Fibroblast of skin of scalp (primary cell): ENCODE measurements at places on chromosomes 7 and 10.

DNA sequence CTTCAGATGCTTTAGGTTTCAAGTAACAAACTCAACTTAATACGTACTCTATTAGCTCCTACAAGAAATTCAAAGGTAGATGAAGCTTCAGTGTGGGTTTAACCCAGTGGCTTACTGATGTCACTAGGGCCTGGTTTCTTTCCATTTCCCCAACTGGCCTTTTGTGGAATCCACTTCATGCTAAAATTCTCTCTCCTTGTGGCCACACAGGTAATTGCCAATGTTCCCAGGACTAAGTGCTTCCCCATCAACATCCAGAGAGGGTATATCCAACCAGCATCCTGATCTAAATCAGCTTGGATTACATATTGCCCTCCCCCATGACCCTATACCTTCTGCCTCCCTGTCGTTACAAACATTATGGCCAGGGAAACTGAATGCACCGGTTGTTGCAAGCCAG is 10.7 kb downstream of the FBXL13 start:
- no peak for DNase-seq

GRCh38 chr10:101292194-101293006 is 61.6 kb upstream of the BTRC start:
- no peak for DNase-seq

DNA sequence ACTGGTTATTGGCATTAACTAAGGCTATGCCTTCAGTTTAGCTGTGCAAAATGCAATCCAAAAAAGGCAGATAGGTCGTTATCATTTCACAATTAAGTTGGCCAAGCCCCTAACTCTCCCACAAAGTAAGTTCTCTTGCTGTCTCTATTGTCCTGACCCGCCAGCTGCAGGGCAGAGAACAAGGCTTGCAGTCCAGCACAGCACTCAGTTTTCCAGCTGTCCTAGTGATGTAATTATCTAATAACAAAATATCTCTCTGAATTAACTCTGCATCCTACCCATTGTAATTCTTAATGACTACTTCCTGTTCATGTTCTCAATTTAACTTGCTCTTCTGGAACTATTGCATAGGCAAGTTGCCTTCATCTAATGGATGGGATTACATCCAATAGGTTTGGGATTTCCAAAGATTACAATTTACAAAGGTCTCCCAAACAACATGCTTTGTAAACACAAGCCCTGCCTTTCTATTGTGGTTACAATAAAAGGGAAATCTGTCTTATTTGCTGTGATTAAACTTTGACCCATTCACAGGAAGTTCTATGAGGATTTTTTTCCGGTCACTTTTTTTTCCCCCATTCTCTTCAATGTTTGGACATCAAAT is 55.2 kb downstream of the CDK6 start:
- no peak for DNase-seq

GRCh38 chr7:28502408-28502807 is 90.1 kb downstream of the CREB5 start:
- no peak for DNase-seq

DNA sequence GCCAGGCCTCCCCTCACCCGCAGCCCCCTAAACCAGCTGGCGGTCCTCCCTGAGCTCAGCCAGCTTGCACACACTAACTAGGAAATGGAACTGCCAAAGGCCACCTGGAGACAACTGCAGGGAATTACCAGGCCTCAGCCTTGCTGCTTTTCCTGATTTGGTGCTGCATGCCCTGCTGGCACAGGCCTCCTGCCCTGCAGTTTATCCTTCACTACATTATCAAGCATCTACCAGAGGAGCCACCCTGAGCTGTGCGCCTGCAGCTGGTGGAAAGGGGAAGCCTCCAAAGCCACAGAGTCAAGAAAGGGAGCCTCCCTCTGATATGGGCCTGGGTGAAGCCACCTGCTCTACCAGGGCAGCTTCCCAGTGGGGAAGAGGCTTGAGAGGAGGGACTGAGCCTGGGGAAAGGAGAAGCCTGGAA is 139.8 kb downstream of the GRID1 start:
- DNase-seq = no peak

DNA sequence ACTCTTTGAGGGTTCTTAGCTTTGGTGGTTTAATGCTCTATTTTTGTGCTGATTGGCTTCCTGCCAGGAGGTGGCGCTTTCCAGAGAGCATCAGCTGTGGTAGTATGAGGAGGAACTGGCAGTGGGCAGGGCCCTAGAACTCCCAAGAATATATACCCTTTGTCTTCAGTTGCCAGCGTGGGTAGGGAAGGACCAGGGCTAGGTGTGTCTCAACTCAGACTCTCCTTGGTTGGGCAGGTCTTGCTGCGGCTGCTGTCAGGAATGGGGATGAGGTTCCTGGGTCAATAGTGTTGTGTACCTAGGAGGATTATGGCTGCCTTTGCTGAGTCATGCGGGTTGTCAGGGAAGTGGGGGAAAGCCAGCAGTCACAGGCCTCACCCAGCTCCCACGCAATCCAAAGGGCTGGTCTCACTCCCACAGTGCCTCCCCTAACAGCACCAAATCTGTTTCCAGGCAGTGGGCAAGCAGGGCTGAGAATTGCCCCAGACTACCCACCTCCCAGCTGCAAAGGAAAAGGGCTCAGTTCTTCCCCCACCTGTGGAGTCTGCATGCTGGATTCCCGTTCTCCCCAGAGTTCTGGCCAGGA is 191.5 kb downstream of the PHTF2 start:
- peak; percentile 8 for DNase-seq

DNA sequence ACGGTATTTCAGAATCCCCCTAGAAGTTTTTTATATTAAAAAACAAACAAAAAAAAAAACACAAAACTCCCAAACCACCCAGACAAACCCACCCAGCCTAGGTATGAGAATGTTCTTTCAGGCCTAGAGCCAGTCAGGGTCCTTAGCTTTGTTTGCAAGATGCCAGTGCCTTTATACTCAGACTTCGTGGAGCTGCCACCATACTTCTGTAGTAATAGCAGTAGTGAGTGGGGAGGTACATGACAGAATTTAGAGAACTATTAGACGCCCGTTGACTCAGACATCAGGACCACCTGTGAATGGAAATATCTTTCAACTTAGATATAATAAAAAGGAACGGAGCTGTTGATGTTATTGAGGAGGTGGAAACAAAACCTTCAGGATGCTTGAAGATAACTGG is 138.2 kb upstream of the MKLN1 start:
- DNase-seq = no peak

DNA sequence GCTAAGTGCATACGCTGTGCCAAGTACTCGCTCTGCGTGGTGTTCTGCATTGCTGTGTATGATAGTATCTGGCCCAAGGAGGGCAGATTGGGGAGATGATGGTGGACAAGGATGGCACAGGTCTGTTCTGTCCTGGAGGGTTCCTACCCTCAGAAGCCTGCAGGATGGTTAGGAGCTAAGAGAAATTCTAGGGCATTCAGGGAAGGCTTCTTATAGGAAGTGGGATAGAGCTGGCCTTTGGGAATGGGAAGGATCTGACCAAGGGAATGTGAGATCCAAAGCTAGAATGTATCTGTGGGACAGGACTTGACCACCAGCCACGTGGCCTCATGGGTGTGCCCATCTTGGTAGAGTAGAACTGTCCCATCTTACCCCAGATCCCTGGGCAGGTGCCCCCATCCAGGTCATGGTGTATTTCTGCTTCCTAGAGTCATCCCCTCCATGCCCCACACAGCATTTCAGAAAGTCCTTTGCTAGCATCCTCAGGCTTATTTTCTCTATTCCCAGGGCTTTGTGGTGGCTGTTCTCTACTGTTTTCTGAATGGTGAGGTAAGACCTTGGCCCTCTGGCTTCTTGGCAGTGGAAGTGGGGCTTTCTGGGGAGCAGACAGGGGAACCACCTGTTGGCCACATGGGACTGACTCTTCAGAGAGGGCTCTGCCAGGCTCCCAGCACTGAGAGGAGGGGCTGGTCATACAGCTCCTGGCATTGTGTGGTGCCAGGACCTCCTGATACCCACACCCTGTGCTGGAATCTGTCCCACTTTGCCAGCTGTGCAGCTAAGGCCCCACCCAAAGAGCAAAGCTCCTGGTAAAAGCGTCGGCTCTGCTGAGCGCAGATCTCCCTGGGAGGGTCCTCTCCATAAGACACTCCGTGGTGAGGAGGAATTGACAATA is 52.5 kb downstream of the ADCYAP1R1 start:
- DNase-seq = no peak

DNA sequence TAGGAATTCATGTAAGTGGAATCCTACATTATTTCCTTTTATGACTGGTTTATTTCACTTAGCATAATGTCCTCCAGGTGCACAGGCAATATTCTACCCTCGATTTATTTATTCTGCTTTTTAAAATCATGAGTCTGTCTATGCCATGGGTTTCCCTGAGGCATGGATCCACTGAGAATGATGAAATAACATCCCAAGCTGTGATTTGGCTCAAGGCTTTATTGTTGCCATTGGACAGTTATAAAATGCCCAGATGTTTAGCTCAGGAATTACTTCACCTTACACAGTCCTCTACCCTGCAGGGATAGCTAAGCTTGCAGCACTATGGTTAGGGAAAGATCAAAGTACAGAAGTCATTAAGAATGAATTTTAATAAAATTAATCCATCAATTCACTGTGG is 219.5 kb downstream of the FRMD4A start:
- DNase-seq = no peak

- DNase-seq = no peak
Observed at GRCh38 chr7:105178177-105178576, 164.2 kb downstream of the KMT2E start.

DNA sequence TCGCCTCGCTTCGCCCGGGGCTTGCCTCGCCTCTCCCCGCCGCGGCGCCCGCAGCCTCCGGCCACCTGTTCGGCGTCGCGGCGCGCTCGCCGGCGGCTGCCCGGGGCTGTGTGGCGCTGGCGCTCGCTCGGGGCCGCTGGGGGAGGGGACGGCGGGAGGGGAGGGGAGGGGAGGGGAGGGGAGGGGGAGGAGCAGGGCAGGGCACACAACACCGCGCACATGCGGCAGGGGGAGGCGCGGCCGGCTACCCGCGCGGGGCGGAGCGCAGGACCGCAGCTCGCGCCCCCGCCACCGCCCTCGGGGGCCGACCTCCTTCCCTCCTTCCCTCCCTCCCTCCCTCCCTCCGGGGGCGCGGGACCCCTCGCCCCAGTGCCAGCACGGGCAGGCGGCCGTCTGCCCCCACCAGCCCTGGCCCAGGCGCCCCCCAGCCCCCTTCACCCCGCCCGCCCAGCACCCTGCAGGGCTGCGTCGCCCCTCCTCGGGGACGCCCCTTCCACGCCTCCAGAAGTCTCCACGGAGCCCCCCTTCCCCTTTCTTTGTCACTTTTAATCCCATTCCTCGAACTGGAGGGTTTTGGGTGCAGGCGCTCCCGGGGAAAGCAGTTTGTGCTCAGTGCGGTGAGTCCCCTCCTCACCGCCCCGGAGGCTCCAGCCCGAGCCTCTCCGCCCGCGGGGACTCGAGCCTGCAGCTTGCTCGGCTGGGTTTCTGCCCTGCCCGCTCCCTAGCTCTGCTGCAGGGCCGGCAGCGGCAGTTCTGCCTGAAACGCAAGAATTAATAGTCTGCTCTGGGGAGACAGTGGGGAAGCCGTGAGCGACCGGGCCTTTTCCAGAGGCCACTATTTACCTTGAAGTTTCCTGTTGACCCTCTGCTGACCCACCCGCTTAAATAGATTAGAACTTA is at the start of gene PARD3:
Gene PARD3 (minus strand): TSS at position 112 of the 900 bp plus-strand sequence. CDS start 301 bp downstream, outside the sequence.
- DNase-seq = peak; percentile 63

DNA sequence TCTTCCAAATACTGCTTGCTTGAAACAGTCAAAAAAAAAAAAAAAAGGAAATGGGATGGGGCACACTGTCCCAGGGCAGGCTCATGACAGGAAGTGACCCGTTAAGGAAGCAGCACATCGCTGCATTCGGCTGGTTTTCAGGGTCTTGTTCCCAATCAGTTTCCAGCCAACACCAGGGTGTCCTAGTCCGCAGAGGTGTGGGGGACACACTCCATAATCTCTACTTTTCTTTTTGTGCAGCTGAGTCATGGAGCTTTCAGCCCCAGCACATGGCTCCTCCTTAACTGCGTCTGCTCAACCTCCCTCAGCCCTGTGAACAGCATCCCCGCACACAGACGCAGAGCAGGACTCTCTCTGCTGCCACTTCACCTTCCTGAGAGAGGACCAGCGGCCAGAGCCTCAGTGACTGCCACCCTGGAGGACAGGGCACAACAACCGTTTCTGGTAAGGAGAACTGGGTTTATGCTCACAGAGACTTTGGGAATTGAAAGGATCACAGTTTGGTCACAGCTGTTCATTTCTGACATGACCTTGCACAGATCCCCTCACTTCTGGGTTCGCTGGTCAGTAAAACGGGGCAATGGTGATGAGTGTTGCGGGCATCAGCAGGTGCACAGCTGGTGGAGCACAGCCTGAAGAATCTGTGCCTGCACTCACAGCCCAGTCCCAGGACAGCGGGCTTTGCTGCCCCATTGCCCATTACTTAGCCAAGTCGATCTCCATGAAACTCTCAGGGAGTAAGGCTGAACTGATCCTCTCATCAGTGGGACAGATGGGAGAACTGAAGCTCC is at the start of gene GIMAP5:
Gene GIMAP5 (plus strand): TSS at position 154 of the 791 bp plus-strand sequence. CDS start 3,467 bp downstream, outside the sequence.
- DNase-seq = no peak

- DNase-seq = peak; percentile 82
Observed at GRCh38 chr7:132577206-132578049, 1.2 kb upstream of the PLXNA4 start.

GRCh38 chr7:7304705-7305450 is 122.5 kb downstream of the C1GALT1 start:
- DNase-seq = no peak

GRCh38 chr7:124033807-124034753 is 1.2 kb upstream of the TMEM229A start:
- no peak for DNase-seq

- no peak for DNase-seq
Observed at GRCh38 chr10:121099592-121099991, 248.4 kb downstream of the WDR11 start.

- peak; percentile 24 for DNase-seq
Observed at GRCh38 chr7:102260856-102261255, 25.8 kb upstream of the SH2B2 start.

DNA sequence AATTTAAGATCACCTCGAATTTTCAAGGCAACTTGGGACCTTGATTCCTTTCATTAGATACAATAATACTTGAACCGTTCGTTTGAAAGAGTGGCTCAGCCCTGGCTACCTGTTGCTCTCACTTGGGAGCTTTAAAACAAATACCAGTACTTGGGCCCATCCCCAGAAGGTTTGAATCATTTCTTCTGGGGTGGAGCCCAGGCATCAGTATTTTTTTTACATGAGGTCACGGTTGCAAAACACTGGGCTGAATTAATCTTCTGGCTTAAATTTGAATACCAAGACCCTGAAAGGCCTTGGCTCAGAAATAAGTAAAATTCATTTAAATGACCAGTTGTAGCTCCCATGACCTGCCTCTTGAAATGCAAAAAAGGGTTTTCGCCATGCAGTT is 214.9 kb downstream of the CREB5 start:
- DNase-seq = no peak
